Right hindlimb (tissue), 1 donor: ENCODE measurements at places on chromosomes 12 and 14.

DNA sequence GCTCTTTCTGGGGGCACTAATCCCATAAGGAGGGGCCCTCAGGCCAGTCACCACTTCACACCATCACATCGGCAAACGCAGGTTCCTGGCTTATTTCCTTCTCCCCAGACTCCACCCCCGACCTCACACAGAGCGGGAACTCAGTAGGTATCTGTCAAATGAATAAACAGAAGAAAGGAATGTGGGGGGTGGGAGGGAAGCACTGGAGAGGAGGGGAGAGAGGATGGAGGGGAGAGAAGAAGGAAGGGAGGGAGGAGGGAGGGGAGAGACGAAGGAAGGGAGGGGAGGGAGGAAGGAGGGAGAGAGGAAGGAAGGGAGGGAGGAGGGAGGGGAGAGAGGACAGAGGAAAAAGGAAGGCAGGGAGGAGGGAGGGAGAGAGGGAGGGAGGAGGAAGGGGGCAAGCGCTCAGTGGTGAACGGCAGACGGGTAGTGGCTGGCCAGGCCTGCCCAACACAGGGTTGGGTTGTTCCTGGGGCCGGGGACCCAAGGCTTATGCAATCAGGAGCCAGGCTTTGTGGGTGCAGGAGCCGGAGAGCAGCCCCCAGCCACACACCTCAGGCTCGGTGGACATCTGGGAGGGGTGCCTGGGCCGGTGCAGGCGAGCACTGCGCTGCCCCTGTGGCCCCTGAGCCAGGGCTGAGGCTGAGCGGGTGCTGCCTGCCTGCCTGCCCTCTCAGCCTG is 52.6 kb upstream of the FBRSL1 start:
- no peak for DNase-seq

- DNase-seq = no peak
These were observed 58.2 kb downstream of the ESR2 start for GRCh38 chr14:64235652-64236640.

- DNase-seq = peak; percentile 54
These were observed 102.9 kb upstream of the RFLNA start for GRCh38 chr12:124191966-124192365.

DNA sequence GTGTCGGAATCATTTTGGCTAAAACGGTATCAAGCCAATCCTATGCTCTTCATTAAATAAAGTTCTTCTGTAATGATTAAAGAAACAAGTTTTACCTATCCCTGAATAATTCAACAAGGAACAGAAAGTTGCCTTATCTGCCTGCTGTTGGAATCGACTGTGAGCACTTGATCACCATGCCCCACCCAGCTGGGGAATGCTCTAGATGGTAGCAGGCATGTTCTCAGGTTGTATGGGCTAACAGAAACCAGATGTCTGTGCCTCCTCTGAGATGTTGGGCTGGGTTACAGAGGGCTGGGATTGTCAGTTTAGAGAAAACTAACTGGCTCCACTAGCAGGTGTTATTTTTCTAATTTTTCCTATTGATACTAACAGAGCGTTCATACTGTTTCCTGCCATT is 28.9 kb downstream of the RTRAF start:
- DNase-seq = no peak

DNA sequence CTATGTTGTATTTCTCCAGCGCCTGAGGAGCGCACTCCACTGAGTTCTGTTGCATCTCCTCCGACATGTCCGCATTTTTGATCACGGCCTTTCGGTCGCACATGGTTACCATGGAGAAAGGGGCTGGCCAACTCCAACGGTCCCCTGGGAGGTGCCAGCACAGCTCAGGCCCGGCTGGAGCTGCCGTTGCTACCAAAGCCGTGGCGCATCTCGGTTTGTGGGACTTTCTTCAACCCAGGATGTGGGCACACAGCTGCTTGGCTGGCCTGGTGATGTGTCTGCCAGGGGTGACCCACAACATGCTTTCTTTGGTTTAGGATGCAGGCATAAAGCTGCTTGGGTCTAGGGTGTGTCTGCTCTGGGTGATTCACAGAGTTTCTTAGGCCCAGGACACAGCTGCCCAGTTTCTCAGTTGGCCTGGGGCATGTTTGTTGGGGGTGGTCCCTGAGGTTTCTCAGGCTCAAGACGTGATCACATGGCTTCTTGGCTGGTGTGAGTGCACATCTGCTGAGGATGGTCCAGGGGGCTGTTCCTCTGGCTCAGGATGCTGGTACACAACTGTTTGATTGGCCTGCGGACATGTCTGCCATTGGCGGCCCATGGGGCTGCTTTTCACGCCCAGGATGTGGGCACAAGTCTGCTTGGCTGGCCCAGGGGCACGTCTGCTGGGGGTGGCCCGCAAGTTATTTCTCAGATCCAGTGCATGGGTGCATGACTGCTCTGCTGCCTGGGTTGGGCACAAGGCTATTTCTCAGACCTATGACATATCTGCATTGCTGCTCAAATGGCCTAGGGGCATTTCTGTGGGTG is 25.9 kb upstream of the GTF2A1 start:
- DNase-seq = no peak

DNA sequence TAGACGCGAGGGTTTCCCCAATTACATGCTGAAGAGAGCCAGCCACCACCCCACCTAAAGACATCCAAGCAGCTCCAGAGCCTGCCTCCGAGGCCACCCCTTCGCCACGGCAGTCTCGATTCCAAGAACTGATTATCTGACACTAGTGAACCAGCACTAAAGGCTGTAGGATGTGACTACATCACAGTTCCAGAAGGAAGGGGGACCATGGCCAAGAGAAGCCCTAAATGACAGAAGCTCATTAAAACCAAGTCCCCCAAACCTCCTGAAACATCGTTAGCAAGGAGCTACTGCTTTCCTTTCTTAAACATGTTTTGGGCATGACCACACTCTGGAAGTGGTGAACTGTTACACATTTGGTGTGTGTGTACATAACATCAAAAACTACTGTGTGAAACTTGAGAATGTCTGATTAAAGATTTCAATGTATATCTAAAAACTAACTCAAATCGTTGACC is 88.2 kb downstream of the DUSP16 start:
- DNase-seq = no peak

DNA sequence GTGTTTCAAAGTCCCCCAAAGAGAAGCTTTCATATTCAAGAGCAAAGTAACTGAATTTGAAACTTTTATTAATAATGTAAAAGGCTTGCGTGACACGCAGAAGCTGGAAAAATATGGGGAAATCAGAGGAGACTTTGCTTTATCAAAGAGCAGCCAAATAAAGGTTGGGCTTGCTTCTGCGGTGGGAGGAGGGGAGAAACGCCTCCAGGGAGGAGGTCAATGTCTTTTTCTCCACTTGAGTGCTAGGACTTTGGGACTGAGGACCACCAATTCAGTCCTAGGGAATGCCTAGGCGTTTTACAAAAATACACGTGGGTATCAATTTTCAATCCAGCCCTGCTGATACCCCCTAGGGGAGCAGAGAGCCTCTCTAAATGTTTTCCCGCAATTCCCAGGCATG is 60.9 kb upstream of the FZD10 start:
- no peak for DNase-seq

DNA sequence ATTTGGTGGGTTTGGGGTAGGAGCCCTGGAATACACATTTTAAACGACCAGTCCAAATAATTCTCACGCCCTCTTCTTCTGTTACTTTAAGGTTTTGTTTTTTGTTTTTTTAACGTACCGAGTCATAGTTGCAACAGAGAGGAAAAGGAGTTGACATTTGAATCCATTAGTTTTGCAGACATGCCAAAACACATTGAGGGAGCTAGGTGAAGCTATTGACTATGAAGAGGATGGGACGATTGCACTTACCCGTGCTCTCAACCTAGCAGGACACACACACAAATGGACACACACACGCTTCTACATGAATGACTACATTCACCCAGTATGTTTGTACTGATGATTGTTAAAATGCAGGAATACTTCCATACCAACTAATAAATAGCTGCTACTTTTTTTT is 54.3 kb upstream of the CIT start:
- no peak for DNase-seq

- no peak for DNase-seq
These were observed 14.8 kb upstream of the BCL11B start for GRCh38 chr14:99286761-99287160.

- DNase-seq = no peak
These were observed 187.0 kb downstream of the ETV6 start for GRCh38 chr12:11836282-11837151.

GRCh38 chr12:3022961-3023360 is 54.2 kb upstream of the TSPAN9 start:
- DNase-seq = no peak

GRCh38 chr14:31505411-31505810 is 17.6 kb upstream of the GPR33 start:
- no peak for DNase-seq

DNA sequence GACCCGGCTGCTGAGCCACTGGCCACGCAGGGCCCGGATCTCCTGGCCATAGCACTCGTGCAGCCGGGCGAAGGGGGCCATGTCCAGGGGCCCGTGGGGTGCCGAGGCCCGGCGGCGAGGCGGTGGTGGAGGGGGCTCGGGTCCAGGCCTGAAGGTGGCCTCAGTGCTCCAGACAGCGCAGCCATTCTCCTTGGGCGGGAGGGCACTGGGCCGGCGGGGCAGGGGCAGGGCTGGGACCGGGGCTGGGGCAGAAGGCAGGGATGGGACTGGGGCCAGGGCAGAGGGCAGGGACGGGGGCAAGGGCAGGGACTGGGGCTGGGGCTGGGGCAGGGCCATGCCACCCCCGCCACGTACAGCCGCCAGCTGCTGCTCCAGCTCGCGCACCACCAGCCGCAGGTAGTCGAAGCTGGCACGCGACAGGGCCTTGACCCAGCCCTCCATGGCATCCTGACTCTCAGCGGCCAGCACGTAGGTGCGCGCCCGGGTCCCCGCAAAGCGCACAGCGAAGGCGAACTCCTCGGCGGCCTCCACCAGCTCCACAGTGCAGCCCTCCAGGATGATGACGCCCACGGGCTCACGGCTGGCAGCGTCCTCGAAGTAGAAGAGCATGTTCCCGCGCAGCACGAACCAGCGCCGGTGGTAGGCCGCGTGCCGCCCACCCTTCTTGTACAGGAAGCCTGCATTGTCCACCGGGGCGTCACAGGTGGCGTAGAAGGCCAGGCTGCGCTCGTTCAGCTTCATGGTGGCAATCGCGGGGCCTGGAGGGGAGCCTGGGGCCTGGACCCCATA is 6.0 kb downstream of the PHETA1 start:
- no peak for DNase-seq

- no peak for DNase-seq
These were observed 46.3 kb downstream of the PPHLN1 start for GRCh38 chr12:42372154-42372791.

DNA sequence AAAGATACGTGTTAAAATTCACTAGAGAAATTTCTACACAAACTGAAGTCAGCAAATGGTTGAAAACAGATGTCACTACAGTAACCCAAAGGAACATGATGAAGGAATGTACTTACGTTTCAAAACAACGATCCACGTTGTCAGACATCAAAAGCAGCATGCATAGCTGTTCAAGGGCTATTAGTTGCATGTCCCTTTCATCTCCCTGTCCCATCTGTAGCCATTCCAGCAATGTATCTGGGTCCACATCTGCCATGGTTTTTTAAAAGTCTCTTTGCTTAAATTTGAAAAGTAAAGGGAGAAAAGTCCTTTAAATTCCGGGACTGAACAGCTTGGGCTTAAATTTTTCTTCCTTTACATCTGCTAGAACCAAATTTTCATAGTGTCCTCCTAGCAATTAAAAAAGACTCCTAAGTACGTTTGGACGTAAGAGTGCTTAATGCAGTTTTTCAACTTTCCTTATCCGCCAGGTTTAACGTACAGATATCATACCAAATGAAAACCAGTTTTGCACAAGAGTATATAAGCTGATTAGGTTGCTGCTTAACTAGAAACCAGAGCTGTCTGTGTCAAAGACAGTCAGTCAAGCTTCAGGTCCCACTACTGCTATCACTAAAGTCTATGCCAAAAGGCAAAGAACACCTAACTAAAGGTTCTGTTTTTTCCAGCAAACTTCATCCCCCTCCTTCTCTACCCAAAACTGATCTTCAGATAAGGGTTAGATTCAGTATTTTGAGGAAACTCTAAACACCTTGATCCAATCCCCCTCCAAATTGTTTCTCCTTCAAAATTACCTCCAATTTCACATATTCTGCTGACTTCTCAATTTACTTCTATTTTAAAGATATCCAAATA is 1.7 kb downstream of the HECTD1 start:
- DNase-seq = no peak

- DNase-seq = no peak
These were observed 48.4 kb downstream of the NDUFA12 start for GRCh38 chr12:94954948-94955592.

- no peak for DNase-seq
These were observed 133.3 kb downstream of the TBX5 start for GRCh38 chr12:114272605-114273004.

GRCh38 chr14:95500772-95501401 is 15.6 kb downstream of the SYNE3 start:
- DNase-seq = no peak

DNA sequence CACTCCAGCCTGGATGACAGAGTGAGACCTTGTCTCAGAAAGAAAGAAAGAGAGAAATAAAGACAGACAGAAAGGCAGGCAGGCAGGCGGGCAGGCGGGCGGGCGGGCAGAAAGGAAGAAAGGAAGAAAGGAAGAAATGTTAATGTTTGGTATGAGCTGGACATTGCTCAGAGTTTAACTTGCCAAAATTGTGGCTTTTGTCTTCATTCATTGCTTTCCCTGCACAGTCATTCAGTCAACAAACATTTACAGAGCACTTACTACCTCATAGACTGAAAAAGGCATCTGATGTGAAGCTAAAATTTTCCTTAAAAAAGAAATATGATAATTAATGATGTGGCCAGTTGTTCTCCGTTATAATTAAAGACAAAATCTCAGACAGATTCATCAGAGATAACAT is 247.1 kb downstream of the SPTSSA start:
- DNase-seq = no peak

- DNase-seq = no peak
These were observed 606 bp downstream of the TNFAIP2 start for GRCh38 chr14:103123634-103124500.

- no peak for DNase-seq
These were observed 1538.3 kb upstream of the SEL1L start for GRCh38 chr14:83071888-83072501.

GRCh38 chr12:16076557-16076956 is 165.4 kb downstream of the DERA start:
- no peak for DNase-seq
